ENCODE measurements at places on chromosomes 2 and 18. TPM values are rescaled to one million over a fixed set of nuclear protein-coding genes. Genes with fewer than 3 reads are reported as not detected.

DNA sequence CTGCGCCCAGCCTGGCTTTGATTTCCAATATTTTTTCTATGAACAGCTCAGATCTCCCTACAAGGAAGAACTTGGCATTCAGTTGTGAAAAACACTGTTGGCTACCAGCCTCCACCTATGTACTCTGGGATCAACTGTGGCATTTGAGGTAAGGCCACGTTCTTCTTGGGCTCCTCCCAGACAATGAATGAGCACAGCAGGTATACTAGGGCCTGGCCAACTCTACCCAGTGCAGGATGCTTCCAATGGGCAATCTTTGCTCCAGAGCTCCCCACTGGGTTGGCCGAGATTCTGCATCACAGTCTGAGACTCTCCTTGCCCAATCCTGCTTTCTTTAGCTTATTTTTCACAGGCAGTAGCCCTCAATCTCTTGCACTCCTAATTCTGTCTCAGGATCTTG lies 75.9 kb downstream of the TMEM131 start:
- DNase-seq, result no peak

DNA sequence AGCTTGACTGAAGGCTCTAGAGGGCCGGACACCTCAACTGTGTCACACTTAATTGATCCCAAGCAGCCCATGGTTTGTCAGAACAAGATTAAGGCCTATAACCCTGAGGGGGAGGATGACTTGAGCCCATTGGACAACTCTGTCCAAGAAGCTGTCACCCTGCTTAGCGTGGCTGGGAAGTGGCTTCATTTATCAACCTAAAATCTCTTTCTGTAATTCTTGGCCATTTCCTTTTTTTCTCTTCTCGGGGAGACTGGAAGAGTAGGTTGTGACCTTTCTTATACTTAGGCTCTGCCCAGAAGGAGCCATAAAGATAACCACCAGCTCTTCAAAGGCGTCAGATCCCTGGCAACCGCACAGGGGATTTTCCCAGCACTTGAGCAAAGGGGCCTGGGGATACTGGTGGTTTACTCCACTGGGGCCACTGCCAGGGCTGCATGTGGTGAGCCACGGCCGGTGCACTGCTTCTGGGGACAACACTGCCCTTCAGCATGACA lies 265.5 kb downstream of the CYRIA start:
- no peak for DNase-seq

GRCh38 chr2:37857575-37858399 lies 67.3 kb upstream of the RMDN2 start:
- no peak for DNase-seq

Gene SCN9A
- 1.1 TPM for total RNA-seq

DNA sequence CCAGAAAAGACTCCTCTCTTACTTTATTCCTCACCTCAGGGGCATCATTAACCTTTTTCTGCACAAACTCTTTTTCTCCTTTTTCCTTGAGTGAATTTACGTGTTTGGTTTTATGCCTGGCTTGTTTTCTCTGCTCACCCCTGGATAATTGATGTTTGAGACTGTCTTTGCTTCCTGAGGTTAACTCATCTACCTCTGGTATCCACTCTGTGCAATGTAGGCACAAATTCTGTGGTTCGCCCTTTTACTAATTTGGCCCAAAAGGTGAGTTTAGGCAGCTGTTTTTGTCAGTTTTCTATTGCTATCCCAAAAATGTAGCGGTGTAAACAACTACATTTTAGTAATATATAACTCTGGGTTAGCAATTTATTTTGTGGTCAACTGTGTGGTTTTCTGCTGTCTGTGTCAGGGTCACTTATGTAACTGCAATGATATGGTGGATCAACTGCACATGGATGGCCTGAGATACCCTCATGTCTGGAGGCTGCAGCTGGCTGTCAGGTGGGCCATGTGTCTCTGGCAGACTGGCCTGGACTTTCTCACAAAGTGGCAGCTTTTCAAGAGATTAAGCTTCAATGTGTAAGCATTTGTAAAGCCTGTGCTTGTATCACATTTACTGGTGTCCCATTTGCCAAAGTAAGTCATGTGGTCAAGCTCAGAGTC lies 329.7 kb downstream of the FSIP2 start:
- DNase-seq, result peak; percentile 76

Gene FMNL2
- total RNA-seq, result 12.2 TPM

Gene XDH
- 0.51 TPM for total RNA-seq

Gene ARHGAP25
- total RNA-seq, result 0.13 TPM

Measured in LHCN-M2 (cell line).